M059J (cell line): ENCODE measurements at places on chromosomes 1 and 21. TPM values are rescaled to one million over a fixed set of nuclear protein-coding genes. Genes with fewer than 3 reads are reported as not detected.

GRCh38 chr21:44419679-44420078, 35.6 kb upstream of the LRRC3 start:
- DNase-seq: no peak

GRCh38 chr1:98276514-98276913, 355.7 kb upstream of the DPYD start:
- no peak for DNase-seq

DNA sequence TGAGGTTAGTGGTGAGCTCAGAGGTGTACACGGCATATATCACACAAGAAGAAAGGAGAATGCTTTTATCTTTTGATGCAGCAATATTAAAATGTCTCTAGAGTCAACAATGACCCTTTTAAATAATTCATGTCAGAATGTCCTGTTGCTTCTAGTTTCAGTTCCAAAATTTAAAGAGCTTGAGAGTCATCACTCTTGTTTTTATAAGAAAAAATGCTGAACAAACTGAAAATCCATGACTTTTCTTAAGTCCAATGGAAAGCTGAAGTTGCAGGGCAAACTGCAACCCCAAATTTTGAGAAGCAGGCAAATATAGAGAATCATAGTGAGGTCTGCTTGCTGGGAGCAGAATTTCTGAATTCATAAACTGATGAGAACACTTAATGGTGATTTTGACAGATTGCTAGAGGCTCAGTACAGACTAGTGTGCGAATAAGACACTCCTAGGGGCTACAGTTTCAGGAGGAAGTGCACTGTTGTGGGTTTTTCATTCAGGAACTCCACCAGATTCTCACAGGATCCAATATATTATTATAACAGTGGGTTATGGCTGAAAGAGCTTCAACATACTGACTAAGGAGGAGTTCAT, 135.1 kb downstream of the CLIC6 start:
- DNase-seq: no peak

DNA sequence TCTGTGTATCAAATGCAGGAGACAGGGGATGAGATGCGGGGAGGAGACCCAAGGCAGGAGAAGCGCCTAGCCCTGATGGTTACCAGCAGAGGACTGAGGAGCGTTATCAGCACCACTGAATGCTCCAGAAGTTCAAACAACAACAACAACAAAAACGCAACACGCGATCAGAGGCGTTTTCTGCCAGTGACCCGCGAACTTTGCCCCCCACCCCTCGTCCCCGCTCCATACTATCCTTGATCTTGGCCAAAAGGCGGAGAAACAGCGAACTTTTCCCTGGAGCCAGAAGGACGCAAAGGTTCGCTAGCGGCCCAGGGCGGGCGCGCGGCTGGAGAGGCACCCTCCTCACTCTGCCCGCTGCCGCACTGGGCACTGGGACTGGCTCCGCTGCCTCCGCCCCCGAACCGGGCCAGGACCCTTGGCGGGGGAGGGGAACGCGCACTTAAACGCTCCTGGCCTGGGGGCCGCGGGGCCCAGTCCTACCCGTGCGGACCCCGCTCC, 699 bp downstream of the ECHDC2 start:
- DNase-seq: no peak

GRCh38 chr21:34243562-34243961, 120.2 kb upstream of the KCNE2 start:
- DNase-seq: peak; percentile 38

GRCh38 chr1:20586953-20587660, 1.8 kb upstream of the CDA start:
- DNase-seq: no peak

GRCh38 chr1:22234476-22235030, 91.7 kb upstream of the WNT4 start:
- DNase-seq: no peak

The OVAAL gene
- total RNA-seq: 0.05 and 0.79 TPM in 2 replicates

The LRRC3 gene
- total RNA-seq: not detected in 2 replicates

The DSCAM gene
- not detected in 2 replicates for total RNA-seq
